ENCODE measurements at places on chromosomes 3 and 15. TPM values are rescaled to one million over a fixed set of nuclear protein-coding genes. Genes with fewer than 3 reads are reported as not detected.

The OSBPL10 gene
- 60.1 TPM for total RNA-seq

The NSMCE3 gene
- total RNA-seq = 9.6 TPM

The RAB6B gene
- 0.15 TPM for total RNA-seq

The ZCWPW2 gene
- total RNA-seq = 0.23 TPM

Data from hair follicular keratinocyte (primary cell).